A549 treated with CORT108297 at 1 μM for 4 hours (cell line): ENCODE measurements at places on chromosomes 1 and 21. TPM values are rescaled to one million over a fixed set of nuclear protein-coding genes. Genes with fewer than 3 reads are reported as not detected.

The TCHH gene
- total RNA-seq = 0.20 to 0.26 TPM (median 0.24 TPM) in 5 replicates

The DRAXIN gene
- total RNA-seq = 0.07 to 0.17 TPM (median 0.08 TPM) in 5 replicates

The NEGR1 gene
- total RNA-seq = not detected in 5 replicates

The DYRK3 gene
- 8.3 to 10.3 TPM (median 9.1 TPM) in 5 replicates for total RNA-seq

The FAM151A gene
- 0.05 TPM in 1 of 5 replicates, not detected in the others for total RNA-seq

The CYP4Z1 gene
- total RNA-seq = not detected in 5 replicates

The SPRR2F gene
- total RNA-seq = not detected in 5 replicates

The C1orf94 gene
- total RNA-seq = not detected in 5 replicates

The RNASEL gene
- total RNA-seq = 1.9 to 2.8 TPM (median 2.2 TPM) in 5 replicates

The LRRC38 gene
- 0.04 TPM in 1 of 5 replicates, not detected in the others for total RNA-seq

The WNT4 gene
- total RNA-seq = 0.17 to 0.26 TPM (median 0.23 TPM) in 5 replicates

The F13B gene
- 0.05 to 0.08 TPM (median 0.06 TPM) in 4 of 5 replicates, not detected in the other for total RNA-seq

The GABRD gene
- total RNA-seq = 0.16 to 0.77 TPM (median 0.60 TPM) in 5 replicates

The ARHGAP30 gene
- 0.05 to 0.14 TPM (median 0.07 TPM) in 5 replicates for total RNA-seq

The HES3 gene
- total RNA-seq = not detected in 5 replicates

The PRAMEF27 gene
- total RNA-seq = not detected in 5 replicates

The OPRD1 gene
- 0.02 to 0.07 TPM (median 0.05 TPM) in 5 replicates for total RNA-seq

The KLHDC9 gene
- 1.1 to 2.7 TPM (median 1.8 TPM) in 5 replicates for total RNA-seq

The OR2T5 gene
- not detected in 5 replicates for total RNA-seq

The ETV3 gene
- 8.4 to 12.4 TPM (median 10.0 TPM) in 5 replicates for total RNA-seq

The HES4 gene
- total RNA-seq = 20.6 to 68.1 TPM (median 67.3 TPM) in 5 replicates

The MFAP2 gene
- 0.35 to 0.62 TPM (median 0.45 TPM) in 5 replicates for total RNA-seq

The TXNIP gene
- 0.08 to 0.30 TPM (median 0.15 TPM) in 5 replicates for total RNA-seq

The SMPDL3B gene
- 0.88 to 1.4 TPM (median 1.1 TPM) in 5 replicates for total RNA-seq

The ACTL8 gene
- total RNA-seq = 1.2 to 2.0 TPM (median 1.5 TPM) in 5 replicates

The FMO1 gene
- total RNA-seq = not detected in 5 replicates

The COL24A1 gene
- 0.01 to 0.03 TPM (median 0.03 TPM) in 4 of 5 replicates, not detected in the other for total RNA-seq

The SLAMF9 gene
- total RNA-seq = 0.13 to 0.83 TPM (median 0.40 TPM) in 5 replicates

The CHIT1 gene
- total RNA-seq = not detected in 5 replicates

The KIF2C gene
- total RNA-seq = 36.6 to 45.4 TPM (median 41.6 TPM) in 5 replicates

The SPATA6 gene
- total RNA-seq = 1.2 to 2.9 TPM (median 2.1 TPM) in 5 replicates

The FNBP1L gene
- total RNA-seq = 13.7 to 22.8 TPM (median 20.3 TPM) in 5 replicates

The ADGRL4 gene
- not detected in 5 replicates for total RNA-seq

The TSPEAR gene
- not detected in 5 replicates for total RNA-seq

The TNFRSF9 gene
- total RNA-seq = 2.1 to 3.6 TPM (median 3.0 TPM) in 5 replicates

The PLEKHA6 gene
- total RNA-seq = 20.6 to 31.2 TPM (median 27.2 TPM) in 5 replicates

The SLC45A3 gene
- 5.2 to 7.2 TPM (median 6.9 TPM) in 5 replicates for total RNA-seq

The CD52 gene
- not detected in 5 replicates for total RNA-seq

The SPRR3 gene
- not detected in 5 replicates for total RNA-seq

The DMRTA2 gene
- 0.06 to 0.23 TPM (median 0.17 TPM) in 5 replicates for total RNA-seq

The AKR7A3 gene
- 0.09 to 0.21 TPM (median 0.14 TPM) in 5 replicates for total RNA-seq

The CELA2A gene
- total RNA-seq = 0.10 to 0.13 TPM in 2 of 5 replicates, not detected in the others

The OR2L8 gene
- total RNA-seq = not detected in 5 replicates

The DDR2 gene
- 0.25 to 0.42 TPM (median 0.37 TPM) in 5 replicates for total RNA-seq

The RPTN gene
- total RNA-seq = not detected in 5 replicates

The RTCA gene
- total RNA-seq = 21.4 to 24.7 TPM (median 22.7 TPM) in 5 replicates

The SYPL2 gene
- 0.09 to 0.23 TPM (median 0.14 TPM) in 5 replicates for total RNA-seq

The SMCP gene
- not detected in 5 replicates for total RNA-seq

The CYP2J2 gene
- total RNA-seq = 0.06 to 0.12 TPM (median 0.07 TPM) in 5 replicates

The SERTAD4 gene
- 0.67 to 0.92 TPM (median 0.78 TPM) in 5 replicates for total RNA-seq

The NEXN gene
- total RNA-seq = 4.5 to 8.5 TPM (median 5.4 TPM) in 5 replicates

The LCE2A gene
- not detected in 5 replicates for total RNA-seq

The MROH7 gene
- not detected in 5 replicates for total RNA-seq
